Pulmonary artery endothelial cell (primary cell): ENCODE measurements at places on chromosomes 4 and X. TPM values are rescaled to one million over a fixed set of nuclear protein-coding genes. Genes with fewer than 3 reads are reported as not detected.
A peak's percentile ranks its signal among the peaks of the same experiment; 100 is the strongest.

GRCh38 chr4:17941731-17942130 lies 79.8 kb downstream of the LCORL start:
- DNase-seq: peak; percentile 2

Gene ZNF157
- not detected in 2 replicates for total RNA-seq

Gene HTN1
- total RNA-seq: not detected in 2 replicates

DNA sequence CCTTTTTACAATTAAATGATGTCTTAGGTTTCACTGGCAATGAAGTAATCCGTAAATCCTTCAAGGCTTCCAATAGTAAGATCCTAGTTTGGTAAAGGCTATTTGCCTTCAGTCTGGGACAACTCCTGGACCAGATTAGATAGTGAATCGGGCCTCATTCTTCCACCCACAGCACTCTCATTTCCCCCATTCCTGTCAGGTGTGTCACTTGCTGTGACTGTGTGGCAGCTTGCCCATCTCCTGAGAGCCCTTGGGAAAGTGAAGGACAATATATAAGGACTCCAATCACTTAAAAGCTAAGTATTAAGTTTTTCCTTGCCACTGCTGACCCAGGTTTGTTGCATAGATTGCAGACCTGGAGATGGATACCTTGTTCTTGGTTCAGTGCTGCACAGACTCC lies 3.3 kb upstream of the GASK1B start:
- no peak for DNase-seq

Gene RHOXF2
- total RNA-seq: not detected in 2 replicates

Gene TRIML2
- total RNA-seq: 0.07 TPM in 1 of 2 replicates, not detected in the other

Gene CYTL1
- 34.6 and 81.9 TPM in 2 replicates for total RNA-seq

Gene UGT2B11
- total RNA-seq: not detected in 2 replicates

Gene CORIN
- total RNA-seq: 0.07 and 0.56 TPM in 2 replicates

Gene DKK2
- total RNA-seq: 3.1 and 8.3 TPM in 2 replicates

- no peak for DNase-seq
Measured at GRCh38 chrX:45749375-45749774, 548.7 kb upstream of the DIPK2B start.

Gene TMEM271
- not detected in 2 replicates for total RNA-seq

DNA sequence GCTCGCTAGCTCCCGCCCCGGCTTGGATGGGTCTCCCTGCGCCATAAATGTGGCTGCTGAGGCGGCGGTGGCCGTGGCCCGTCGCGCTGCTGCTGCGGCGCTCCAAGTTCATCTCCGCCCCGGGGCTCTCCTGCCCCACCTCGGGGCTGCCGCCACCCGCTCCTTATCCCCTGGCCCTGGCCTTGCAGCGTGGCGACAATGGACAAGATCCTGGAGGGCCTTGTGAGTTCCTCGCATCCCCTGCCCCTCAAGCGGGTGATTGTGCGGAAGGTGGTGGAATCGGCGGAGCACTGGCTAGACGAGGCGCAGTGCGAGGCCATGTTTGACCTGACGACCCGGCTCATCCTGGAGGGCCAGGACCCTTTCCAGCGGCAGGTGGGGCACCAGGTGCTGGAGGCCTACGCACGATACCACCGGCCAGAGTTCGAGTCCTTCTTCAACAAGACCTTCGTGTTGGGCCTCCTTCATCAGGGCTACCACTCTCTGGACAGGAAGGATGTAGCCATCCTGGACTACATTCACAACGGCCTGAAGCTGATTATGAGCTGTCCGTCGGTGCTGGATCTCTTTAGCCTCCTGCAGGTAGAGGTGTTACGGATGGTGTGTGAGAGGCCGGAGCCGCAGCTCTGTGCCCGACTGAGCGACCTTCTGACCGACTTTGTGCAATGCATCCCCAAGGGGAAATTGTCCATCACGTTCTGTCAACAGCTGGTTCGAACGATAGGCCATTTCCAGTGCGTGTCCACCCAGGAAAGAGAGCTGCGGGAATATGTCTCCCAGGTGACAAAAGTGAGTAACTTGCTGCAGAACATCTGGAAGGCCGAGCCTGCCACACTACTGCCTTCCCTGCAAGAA lies 763 bp downstream of the USP38 start:
- DNase-seq: peak; percentile 2

Gene ARHGAP4
- total RNA-seq: 26.5 and 37.0 TPM in 2 replicates

Gene DCLK2
- 1.6 and 2.0 TPM in 2 replicates for total RNA-seq

- DNase-seq: peak; percentile 22
Measured at GRCh38 chr4:17142232-17142711, 243.8 kb upstream of the LDB2 start.

DNA sequence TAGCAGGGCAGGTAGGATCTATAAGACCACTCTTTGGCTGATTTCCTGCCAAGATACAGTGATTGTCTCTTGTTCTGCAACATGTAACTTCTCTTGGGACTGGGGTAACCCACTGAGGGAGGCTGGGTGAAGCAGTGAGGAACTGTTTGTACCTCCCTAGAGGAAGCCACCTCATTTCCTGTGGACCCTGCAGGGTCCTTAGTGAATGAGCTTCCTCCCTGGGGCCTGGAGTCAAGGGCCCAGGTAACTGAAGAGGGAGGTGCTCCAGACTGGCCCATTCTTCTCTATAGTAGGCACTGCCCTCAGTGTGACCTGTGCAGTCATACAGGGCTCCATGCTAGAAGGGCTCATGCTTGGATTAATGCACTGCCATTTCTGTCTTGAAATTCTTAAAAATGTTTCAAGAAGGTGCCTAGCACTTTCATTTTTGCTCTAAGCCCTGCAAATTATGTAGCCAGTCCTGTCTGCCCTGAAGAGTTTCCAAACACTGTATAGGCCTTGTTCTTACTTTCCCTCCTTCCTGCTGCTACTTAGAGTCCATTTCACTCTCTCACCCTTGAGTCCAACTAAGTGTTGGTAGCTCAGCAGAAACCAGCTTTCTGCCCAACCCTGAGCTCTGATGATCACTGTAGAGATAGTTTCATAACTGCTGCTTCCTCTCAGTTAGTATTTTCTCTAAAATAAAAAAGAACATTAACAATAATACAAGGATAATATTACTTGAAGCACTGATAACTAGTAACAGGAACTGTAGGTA lies 8.5 kb upstream of the GRIA3 start:
- no peak for DNase-seq

- DNase-seq: no peak
Measured at GRCh38 chrX:15849555-15849954, 5.1 kb downstream of the AP1S2 start.

Gene SCRG1
- not detected in 2 replicates for total RNA-seq

GRCh38 chr4:7887436-7887835 lies 52.2 kb downstream of the AFAP1 start:
- no peak for DNase-seq

GRCh38 chr4:90495936-90496335 lies 368.7 kb downstream of the CCSER1 start:
- no peak for DNase-seq

- no peak for DNase-seq
Measured at GRCh38 chrX:102892103-102892502, 45.0 kb upstream of the RAB40AL start.

DNA sequence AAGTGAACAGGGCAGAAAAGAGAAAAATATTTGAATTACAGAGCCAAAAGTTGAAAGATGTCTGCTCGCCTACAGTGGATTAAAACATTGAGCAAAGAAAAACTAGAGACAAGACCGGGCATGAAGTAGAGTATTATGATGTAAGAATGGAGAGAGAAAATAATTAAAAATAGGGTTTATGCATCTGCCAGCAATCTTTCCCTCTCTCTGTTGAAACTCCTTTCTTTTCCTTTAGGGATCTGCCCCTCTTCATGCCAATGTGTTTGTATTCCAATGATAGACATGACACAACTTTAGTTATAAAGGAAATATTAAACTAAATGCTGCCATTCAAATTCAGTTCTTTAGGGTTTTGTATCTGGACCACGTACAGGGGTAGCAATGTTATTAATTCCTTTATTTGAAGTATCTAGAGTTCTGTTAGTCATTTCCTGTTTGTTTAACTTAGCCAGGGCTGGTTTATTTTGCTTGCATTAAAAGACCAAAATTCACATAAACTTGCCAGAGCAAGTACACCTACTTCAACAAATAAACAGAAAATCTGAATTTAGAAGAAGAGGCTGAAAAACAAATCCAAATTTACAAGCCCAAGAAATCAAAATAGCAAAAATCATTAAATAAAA lies 202.6 kb downstream of the SPOCK3 start:
- no peak for DNase-seq

GRCh38 chr4:16048619-16049419 lies 35.0 kb downstream of the PROM1 start:
- no peak for DNase-seq

DNA sequence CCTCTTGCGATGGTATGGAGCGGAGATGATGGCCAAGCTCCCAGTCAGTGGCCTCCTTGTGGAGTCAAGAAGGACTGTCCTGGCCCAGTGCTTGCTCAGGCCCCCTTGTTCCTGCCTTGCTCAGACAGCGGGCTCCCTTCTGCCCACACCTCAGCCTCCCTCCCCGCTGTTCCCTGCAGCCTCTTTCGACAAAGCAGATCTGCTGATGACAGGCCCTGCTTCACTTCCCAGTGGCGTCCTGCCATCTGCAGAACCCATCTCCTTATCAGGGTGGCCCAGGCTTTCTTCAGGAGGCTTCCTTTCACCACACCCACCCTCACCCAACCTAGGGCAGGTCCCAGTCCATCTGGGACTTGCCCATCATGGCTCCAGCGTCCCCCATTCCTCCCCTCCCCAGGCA lies 80.0 kb downstream of the CLDN34 start:
- DNase-seq: no peak

Gene AFF2
- 0.26 TPM in 1 of 2 replicates, not detected in the other for total RNA-seq

Gene ASB12
- not detected in 2 replicates for total RNA-seq

Gene CT55
- total RNA-seq: not detected in 2 replicates

DNA sequence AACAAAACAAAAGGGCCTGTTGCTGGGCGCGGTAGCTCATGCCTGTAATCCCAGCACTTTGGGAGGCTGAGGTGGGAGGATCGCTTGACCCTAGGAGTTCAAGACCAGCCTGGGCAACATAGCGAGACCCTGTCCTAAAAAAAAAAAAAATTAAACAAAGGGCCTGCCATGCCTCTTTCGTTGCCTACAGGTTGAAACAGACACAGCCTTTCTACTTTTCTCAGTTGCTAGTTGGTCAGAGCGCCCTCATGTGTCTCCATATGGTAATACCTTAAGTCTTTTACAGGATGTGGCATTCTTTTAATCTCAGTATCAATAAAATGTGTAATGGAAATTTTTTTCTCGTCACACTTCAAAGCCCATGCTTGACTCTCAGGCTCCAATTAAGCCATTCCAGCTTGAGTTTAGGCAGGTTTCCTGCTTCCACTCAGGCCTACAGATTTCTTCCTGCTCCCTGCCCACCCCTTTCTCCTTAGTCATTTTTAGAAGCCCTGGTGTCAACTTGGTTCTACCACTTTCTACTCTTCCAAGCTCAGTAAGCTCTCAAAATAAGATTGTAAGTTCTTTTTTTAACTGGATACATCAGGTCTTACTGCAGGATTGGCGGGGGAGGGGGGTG lies 4.6 kb upstream of the SOWAHD start:
- no peak for DNase-seq

- no peak for DNase-seq
Measured at GRCh38 chrX:8484360-8484949, 19.8 kb downstream of the VCX3B start.

- no peak for DNase-seq
Measured at GRCh38 chr4:52889778-52890520, 27.8 kb downstream of the RASL11B start.

DNA sequence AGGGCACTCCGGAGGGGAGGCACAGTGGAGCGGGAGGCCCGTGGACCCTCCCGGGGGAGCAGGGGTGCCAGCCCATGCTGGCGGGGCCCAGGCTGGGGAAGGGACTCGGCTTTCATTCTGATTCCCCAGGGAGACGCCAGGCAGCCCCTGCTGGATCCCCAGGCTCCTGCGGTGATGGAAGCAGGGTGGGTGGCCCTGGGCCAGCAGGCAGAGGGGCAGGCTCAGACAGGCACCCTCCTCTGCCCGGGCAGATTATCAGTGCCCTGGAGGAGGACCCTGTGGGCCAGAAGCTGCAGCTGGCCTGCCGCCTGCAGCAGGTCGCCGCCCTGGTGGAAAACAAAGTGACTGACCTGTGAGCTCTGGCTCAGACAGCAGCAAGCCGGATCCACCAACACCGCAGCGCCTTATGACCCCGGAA lies 2.1 kb upstream of the SRPK3 start:
- no peak for DNase-seq

Gene MSMO1
- total RNA-seq: 159 and 292 TPM in 2 replicates

Gene RAB41
- total RNA-seq: not detected in 2 replicates

Gene ZNF275
- 5.1 and 5.9 TPM in 2 replicates for total RNA-seq

DNA sequence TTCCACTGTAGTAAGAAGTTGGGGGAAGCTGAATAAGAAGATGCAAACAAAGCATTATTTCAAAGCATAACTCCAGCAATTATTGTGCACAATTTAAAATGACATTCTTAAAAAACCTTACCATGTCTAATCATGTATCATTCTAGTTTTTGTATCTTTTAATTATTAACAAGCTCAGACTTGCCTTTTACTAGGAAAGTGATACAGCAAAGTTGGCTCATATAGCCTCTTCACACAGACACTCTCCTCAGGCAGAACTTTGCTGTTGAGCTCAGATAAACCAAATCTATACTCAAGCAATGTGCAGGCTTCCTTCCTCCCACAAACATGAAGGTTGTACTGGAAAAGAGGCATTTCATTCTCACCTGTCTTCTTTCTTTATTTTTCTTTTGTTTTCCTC lies 358.7 kb upstream of the EMCN start:
- no peak for DNase-seq

- no peak for DNase-seq
Measured at GRCh38 chr4:123092586-123092985, 170.2 kb upstream of the NUDT6 start.

DNA sequence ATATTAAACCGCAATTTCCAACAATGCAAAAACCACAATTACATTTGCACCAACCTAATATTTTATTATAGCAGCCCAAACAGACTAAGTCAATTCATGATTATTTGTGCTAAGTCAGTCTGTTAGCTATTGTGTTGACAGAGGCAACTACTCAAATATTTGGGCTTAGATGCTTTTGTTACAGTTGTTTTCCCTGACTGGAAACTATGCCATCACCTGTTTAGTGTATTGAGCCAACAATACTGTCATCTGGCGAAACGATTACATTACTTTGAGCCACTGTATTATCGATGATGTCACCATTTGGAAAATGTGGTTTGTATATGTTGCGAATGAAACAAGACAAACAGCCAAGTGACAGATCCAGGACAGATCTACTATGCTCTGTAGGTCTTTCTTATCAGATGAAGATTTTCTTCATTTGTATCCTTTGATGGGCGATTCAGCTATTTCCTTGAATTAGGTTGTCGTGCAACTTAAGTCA lies 38.7 kb upstream of the INTS6L start:
- DNase-seq: no peak

Gene MAGEB2
- total RNA-seq: not detected in 2 replicates

GRCh38 chr4:76476571-76476970 lies 41.5 kb downstream of the SHROOM3 start:
- DNase-seq: no peak

- DNase-seq: no peak
Measured at GRCh38 chrX:71111141-71111843, at the start of gene IL2RG. TSS of gene IL2RG (minus strand) at chrX:71111577. CDS start at chrX:71111539, 38 bp downstream.

DNA sequence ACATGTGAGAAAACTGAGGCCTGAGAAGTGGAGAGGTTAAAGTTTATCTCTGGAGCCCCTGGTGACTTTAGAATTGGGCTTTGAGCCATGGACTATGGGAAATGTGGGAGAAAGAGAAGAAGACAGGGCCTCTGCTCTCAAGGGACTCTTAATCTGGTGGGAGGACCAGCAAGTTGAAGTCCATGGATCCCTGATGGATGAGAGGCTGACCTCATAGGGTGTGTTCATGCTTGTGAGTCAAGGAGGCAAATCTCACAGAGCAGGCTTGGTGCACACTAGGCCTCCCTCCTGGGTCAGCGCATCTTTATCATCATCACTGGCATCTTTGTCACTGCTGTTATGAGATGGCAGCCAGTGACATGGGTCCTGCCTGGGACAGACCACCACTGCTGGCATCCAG lies 211.9 kb downstream of the AFAP1 start:
- DNase-seq: no peak

Gene SPARCL1
- under 0.01 and 0.88 TPM in 2 replicates for total RNA-seq

- DNase-seq: no peak
Measured at GRCh38 chrX:80334583-80334982, 85.7 kb upstream of the TENT5D start.
